ENCODE measurements at places on chromosomes 3 and 15. TPM values are rescaled to one million over a fixed set of nuclear protein-coding genes. Genes with fewer than 3 reads are reported as not detected.

VIPR1 gene
- total RNA-seq = not detected

SRGAP3 gene
- 0.69 TPM for total RNA-seq

TRAIP gene
- 15.1 TPM for total RNA-seq

- no peak for DNase-seq
Measured at GRCh38 chr15:42608752-42609488, 33.5 kb downstream of the STARD9 start.
